ENCODE measurements at places on chromosomes 5 and 9.

DNA sequence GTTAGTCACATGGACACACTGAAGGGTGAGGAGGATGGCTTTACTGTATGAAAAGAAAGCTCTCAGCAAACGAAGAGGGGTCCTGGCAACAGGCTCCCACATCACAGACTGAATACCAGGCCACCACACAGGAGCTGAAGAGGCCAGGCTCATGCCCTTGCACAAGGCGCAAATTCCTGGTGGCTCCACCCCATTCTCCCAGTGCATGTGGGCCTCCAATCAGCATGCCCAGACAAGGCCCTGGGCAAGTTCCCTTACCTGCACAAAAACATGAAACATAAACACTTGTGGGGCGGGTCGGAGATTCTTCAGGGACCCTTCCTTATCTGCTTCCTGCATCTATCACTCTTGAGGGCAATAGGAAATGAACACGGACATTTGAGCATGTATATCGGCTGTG, 935.8 kb upstream of the EDIL3 start:
- no peak for DNase-seq

- DNase-seq: no peak
Measured at GRCh38 chr5:78726003-78726402, 77.4 kb upstream of the LHFPL2 start.

DNA sequence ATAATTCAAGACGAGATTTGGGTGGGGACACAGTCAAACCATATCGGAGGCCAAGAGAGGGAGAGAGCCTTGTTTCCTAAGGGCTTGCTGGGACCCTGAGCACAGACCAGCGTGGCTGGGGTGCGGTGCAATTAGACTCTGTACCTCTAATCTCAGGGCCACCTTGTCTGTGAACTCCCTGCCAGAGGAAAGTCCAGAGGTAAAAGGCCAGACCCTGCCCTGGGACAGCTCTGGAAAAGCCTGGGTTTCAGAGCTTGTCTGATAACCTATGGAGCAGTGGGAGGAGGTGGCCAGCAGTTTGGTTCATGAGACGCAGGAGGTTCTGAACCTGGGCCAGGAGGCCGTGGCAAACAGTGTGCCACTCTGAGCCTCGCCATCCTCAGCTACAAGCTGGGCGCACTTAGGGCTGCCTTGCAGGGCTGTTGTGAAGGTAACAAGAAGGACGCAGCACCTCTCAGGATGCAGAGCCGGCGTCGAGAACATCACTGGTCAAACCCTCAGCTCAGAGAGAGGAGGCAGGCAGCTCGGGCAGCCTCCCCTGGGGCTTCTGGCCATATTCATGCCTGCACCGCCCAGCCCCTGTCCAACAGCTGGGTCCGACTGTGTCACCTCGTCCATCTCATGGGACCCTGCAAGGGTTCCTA, 4.8 kb upstream of the DOLPP1 start:
- DNase-seq: no peak

GRCh38 chr5:111532886-111533582, 20.7 kb upstream of the STARD4 start:
- DNase-seq: no peak

DNA sequence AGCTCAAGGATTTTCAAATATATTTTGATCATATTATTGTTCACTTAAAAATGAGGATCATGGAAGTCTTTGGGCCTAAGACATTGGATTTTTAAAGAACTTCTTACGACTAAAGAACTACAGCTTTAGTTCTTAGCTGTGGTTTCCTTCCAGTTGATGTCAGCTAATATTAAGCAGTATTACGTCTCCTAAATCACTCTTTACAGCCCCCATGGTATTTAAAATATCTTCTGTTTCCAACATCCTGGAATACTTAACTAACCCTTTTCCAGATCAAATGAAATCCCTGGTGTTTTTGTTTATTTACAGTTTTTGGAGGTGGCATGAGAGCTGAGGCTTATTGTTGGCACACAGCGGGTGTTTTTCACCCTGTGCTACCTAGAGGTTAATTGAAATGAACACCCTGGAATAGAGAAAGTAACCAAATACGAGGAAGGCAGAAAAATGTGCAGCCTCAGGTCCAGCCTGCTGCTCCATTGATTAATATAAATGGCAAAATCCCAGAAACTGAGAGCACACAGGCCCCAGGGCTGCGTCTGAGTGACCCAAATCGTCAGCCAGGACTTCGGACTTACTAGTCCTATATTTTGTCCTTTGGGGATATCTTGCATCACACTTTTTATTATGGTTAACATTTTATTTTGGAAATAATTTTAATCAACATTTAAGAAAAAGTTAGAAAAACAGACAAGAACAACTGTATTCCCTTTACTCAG, 52.3 kb upstream of the ICE1 start:
- DNase-seq: no peak

DNA sequence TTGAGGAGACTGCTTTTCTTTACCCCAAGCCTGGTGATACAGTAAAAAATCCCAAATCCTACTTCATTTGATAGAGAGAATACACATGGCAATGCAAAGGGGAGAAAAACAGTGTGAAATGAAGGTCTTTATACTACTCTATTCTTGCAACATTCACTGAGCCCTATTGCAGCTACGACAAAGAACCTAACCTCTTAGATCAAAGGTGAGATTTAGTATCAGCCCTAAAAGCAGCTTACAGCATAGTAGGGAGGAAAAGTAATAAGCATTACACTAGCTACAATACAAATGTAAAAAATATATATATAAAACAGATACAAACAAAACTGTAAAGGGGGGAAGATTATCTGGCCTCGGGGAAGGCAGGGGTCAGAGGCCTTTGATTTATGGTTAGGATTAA, 147.1 kb downstream of the MAPKAP1 start:
- DNase-seq: no peak

DNA sequence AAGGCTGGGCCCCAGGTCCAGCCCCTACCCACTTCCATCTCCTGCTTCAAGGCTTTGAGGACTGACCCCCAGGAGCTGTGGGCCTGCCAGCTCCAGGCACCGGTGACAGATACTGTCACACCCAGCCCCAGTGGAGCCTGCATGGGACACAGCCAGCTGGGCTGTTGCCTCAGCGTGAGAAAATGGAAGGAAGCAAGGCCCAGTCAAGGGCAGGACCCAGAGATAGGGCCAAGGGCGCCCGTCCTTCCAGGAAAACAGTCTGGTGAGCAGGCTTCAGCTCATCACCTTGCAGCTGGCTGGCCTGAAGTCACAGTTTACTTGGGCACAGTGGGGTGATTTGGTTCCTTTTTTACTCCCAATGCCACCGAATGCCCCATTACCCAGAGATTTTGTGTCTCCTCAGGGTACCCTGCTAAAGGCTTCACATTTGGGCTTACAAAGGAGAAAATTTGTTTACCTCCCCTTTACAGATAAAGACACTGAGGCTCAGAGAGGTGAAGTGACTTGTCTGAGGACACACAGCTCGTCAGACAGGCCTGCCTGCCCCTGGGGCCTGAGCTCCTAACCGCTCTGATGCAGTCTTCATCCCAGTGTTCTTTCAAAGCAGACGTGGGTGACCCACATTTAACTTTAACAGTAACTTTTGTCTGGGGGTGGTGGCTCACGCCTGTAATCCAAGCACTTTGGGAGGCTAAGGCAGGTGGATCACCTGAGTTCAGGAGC, 21.5 kb upstream of the WDR38 start:
- DNase-seq: no peak

DNA sequence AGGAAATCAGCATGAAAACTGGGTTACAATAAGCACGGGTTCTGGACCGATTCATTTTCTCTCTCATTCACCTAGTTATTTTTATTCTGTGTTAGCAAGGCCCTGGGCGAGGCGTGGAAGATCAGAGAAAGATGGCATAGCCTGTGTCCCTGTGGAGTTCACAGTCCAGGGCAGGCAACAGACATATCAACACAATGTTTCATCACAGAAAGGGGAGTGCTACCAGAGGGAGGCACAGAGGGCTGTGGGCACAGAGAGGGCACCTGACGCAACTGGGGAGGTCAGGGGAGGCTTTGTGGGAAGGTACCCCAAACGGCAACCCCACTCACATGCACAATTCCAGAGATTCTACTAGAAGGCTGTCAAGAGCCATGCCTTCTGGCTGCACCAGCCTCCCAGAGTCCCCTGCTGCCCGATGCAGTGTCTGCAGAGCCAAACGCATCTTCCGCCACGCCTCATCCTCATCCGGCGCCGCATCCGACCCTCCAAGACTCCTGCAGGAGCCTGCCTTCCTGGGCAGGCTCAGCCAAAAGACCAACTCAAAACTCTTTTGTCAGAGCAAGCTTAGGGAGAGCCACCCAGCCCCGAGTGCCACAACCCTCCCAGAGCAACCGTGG, 1.4 kb downstream of the FAM193B start:
- no peak for DNase-seq

Measured in NAMALWA (cell line).